ENCODE measurements at places on chromosomes 7 and 10.

DNA sequence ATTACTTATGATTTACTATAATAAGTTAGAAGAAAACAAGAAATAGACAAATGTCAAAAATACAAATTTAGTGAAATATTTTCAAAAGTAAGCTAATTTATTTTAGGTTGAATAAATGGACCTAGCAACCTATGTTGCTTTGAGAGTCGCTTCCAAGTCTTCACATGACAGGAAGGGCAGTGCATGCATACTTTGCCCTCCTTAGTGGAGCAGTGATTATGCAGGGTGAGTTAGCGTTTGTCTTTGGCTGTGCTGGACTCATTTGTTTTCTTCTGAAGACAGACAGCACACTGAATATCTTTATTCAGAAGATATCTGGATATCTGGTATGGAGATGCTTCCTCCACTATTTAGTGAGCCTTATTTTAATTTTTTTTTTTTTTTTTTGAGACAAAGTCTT, 102.5 kb downstream of the SRI start:
- no peak for DNase-seq

DNA sequence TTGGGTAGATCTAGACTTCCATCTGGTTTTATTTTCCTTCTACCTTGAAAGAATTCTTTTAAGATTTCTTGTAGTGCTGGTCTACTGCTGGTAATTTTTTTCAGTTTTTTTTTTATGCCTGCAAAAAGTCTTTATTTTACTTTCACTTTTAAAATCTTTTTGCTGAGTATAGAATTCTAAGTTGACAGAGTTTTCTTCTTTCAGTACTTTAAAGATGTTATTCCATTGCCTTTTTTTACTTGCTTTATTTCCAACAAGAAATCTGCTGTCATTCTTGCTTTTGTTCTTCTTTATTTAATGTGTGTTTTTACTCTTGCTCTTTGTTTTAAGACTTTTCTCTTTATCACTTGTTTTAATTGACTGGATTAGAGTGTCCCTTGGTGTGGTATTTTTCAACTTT, 36.1 kb upstream of the HECTD2 start:
- no peak for DNase-seq

- DNase-seq, result no peak
Measured at GRCh38 chr7:82375713-82376112, 67.9 kb downstream of the CACNA2D1 start.

- DNase-seq, result peak; percentile 77
Measured at GRCh38 chr10:101839416-101840063, 4.1 kb downstream of the KCNIP2 start.

- no peak for DNase-seq
Measured at GRCh38 chr7:55486991-55487390, 85.3 kb downstream of the VOPP1 start.

GRCh38 chr7:149725426-149725821, 48.0 kb downstream of the ZNF467 start:
- no peak for DNase-seq

DNA sequence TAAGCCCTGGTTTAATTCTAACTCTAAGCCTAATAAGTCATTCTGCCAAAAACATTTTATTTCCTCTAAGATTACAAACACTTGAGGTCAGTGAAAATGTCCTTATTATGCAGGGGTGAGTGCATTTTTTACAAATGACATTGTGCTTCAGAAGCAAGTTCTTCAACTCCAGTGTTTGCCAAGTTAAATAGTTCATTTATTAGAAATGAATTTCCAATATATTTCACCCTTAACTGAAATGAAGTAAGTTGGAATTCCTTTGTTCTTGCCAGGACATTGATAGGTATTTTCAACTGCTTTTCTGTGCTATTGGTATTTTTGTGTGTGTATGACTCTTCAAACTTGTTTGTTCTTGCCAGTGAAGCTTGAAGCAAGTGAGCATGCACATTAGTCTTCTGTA, 89.5 kb upstream of the CCDC6 start:
- DNase-seq, result no peak

DNA sequence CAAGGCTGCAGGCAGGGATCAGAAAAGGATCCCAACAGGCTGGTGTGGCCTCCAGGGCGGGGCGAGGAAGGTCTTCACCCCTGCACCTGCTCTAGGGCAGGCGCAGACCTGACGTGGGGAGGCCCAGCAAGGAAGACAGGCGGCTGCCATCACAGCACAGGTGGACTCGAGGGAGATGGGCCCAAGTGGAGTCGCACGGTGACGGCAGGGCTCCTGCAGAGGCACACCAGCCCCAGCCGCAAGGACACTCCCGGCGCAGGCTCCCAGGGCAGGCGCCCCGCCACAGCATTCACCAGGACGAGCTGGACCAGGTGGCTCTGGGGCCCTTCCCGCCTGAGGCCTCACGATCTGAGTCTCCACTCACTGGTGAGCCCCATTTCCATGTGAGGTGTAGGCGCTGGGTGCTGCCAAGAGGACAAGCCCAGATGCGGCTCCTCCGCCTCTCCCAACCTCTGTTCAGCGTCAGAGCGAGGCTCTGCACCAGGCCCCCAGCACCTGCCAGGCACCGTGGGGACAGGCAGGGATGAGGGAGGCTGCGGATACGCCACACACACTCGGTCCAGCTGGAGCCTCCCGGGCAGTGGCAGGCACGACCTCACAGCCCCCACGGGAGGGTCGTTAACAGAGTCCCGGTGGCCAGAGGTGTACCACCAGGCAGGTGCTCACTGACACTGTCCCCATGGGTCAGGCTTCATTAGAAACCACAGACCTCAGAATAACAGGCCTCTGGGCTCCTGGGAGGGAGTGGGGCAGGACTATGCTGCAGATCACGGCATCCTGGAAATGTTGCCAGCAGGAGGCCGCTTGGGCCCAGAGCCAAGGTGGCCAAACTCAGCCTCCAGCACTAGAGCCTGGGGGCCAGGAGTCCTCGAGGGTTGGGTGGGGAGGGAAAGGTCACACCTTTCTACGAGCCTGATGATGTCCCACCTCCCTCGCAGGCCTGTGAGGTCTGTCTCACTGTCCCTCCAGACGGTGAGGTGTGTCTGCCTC, 111.6 kb downstream of the MAD1L1 start:
- no peak for DNase-seq

DNA sequence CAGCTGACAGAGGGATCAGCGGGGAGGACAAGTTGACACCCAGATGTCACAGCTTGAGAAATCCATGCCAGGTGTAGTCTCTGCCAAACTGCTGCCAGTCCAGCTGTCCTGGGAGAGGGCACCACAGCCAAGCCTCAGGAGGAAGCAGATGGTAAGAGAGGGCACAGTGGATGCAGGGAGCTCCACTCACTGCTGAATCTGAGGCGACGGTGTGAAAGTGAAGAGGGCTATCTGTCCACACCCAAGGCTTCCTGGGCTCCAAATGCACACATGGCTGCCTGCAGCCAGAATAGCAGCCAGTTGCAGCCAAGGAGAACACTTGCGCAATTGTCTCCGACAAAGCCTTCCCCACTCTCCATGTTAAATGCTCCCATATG, 502.4 kb downstream of the GRID1 start:
- no peak for DNase-seq

DNA sequence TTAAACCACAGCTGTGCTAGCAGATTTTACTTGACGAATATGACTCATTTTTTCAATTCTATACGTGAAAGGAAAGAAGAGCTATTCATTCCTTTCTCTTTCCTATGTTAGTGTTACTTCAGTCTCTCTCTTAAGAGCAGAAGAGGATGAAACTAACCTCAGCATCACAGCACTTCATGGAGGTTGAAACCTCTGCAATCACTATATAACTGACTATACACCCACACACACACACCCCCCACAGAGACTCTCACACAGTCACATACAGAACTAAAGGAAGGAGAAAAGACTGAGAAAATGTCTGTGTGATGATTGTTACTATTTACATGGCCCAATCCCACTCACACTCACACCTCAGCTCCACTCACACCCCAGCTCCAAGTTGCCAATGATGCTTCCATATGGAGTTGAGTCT, 104.2 kb downstream of the KIF20B start:
- no peak for DNase-seq

GRCh38 chr7:7848246-7848645, 120.3 kb upstream of the GLCCI1 start:
- no peak for DNase-seq

DNA sequence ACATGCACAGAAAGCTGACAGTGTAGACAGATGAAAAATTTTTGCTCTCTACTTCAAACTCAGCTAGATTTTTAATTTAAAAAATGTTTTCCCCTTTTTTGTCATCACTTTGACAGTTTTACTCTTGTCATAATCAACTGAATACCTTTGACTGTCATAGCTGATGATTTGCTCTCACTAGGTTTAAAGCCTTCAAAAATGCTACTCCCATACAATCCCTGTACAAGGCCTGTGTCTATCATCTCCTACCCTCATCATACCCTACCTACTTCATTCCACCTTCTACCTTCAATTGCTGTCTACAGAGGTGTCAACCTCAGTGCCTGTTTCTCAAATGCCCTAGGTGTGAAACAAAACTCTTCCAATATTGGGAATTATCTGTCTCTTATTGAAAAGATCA, 230.3 kb downstream of the SEMA3A start:
- DNase-seq, result no peak

DNA sequence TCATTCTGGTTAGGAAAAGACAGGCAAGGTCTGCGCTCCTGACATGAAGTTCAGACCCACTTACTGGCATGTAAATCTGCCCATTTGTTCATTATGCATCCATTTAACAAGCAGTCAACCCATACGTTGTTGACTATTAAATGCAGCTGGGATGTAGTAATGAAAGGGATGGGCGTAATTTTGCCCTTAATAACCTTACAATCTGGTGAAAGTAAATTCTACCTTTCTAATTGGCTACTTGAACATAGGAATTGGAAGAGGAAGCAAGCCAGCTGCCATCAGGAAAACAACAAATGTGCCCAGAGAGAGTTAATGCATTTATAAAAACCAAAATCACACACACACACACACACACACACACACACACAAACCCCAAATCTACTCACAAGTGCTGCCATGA, 170.2 kb upstream of the PITRM1 start:
- DNase-seq, result no peak

- DNase-seq, result no peak
Measured at GRCh38 chr10:30170814-30171213, 111.4 kb upstream of the JCAD start.

DNA sequence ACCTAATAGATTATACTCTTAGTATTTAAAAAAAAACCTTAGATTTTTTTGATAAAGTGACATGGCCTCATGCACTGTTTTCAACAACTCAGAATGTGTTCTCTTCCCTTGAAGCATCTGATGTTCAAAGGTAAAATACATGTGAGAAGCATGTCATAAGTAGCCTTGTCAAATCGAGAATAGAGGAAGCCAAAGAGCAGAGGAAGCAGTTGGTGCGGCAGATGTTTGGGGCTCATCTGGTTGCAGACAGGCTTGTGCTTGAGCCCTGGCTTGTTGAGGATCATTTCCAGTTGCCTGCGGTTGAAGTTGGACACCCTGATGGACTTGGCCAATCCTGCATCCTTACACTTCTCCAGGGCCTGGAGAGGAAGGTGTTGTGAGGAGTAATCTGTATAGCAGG, 59.2 kb downstream of the AKR1E2 start:
- DNase-seq, result no peak

DNA sequence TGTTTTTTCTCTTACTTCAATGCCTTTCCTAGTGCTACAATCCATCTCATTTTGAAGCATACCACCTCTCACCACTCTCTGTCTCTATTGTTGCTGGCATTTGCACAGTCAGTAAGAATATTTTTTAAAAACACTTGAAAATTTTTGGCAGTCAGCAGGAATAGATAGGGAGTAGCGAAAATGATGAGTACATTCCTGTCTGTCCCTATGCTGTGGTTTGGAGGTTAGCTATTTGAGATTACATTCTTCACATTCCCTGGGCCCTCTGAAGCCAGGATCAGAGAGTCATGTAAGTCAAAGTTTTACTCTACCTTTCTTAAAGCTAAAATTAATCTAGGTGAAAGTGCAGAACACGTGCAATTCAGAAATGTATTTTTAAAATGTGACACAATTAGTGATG, 53.0 kb upstream of the MAGI2 start:
- no peak for DNase-seq

GRCh38 chr7:18421297-18422002, 74.1 kb upstream of the HDAC9 start:
- DNase-seq, result no peak

DNA sequence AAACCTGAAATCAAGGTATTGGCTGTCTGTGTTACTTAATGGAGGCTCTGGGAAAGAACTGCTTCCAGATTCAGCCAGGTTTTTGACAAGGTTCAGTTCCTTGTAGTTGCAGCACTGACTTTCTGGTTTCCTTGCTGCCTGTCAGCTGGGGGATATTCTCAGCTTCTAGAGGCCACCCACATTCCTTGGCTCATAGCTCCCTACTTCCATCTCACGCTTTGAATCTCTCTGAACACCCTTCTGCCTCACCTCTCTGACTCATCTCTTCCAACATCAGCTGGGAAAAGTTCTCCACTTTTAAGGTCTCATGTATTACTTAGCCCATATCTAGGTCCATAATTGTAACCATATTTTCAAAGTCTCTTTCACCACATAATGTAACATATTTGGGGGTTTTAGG, 22.9 kb upstream of the GPR22 start:
- no peak for DNase-seq

DNA sequence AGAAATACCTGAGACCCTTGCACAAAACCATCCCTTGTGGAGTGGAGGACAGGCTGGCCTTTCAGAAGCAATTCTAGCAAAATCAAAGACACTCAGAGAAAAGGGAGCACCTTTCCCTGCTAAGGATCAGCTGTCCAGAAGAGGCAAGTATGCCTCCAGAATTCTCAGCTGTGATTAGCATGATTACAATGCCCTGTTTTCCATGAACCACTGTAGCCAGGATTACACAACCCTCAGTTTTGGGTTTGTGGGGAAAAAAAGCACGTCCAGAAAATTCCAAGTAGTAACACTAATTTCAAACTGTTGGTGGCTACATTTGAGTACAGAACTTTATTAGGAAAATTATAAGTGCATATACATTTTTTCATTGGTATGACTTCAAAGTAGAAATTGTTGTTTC, 15.0 kb downstream of the CXCL12 start:
- no peak for DNase-seq

DNA sequence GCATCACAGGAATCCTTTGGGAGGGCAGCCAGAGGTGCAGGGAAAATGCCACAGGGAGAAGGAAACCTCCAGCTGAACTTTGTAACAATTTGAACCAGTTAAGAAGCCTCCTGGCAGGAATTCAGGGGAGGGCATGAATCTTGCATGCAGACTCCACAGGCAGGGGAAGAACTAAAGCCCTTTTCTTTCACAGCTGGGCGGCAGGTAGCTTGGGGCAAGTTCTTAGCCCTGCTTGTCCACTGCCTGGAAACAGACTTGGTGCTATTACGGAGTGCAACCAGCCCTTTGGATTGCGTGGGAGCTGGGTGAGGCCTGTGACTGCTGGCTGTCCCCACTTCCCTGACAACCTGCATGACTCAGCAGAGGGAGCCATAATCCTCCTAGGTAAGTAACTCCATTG, 51.7 kb upstream of the ADAM12 start:
- no peak for DNase-seq

DNA sequence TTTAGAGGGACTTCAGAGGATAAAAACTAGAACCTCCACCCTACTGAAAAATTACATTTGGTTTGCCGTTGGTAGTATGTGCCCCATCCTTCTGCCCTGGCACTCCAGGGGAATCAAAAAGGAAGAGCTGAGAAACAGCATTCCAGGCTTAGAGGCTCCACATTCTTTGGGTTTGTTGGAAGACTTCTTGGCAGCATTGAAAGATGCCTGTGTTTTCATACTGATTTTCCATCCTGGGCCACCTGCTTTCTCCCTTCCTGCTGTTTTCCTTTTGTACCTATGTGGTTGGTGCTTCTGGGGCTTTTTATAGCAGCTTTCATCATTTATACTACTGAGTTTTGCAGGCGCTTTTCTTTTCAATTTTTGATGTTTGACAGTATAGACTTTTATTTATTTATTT, 61.7 kb downstream of the AUTS2 start:
- DNase-seq, result no peak
